Hematopoietic multipotent progenitor cell treated with erythropoietin and hydrocortisone succinate and interleukin-3 and kit ligand, for 17 days (in vitro differentiated cells): ENCODE measurements at places on chromosomes 2 and 18.

DNA sequence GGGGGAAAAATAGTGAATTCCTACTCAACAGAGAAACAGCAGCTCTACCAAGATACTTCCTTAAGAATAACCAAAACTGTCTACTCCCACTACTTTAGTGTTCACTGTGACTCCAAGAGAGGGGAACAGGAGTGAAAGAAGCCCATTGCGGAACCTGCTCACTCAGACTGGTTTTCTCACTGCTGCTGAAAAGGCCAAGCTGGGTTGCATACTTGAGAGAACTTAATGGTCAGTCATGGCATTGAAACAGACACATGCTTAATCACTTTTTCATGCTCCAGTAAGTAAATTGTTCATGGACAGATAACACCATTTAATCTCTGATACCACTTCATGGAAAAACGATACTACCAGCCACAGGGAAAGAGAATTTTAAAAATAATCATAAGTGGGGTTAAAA lies 35.7 kb upstream of the SLC8A1 start:
- no peak for DNase-seq

DNA sequence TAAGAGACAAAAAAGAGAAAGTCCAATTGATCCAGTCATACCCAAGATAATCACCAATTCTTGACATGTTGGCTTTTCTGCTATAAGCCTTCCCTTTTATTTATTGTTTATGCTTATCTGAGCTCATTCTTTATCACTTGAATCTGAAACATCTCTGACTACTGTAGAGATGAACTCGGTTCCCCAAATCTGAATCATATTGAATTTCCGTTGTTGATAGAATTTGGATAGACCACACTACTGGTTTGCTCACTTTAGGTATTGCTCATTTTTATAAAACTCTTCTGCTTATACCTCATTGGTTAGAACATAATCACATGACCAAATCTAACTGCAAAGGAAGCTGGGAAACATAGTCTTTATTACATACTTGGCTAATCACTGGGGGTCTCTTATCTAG lies 236.9 kb downstream of the TRIB2 start:
- no peak for DNase-seq

DNA sequence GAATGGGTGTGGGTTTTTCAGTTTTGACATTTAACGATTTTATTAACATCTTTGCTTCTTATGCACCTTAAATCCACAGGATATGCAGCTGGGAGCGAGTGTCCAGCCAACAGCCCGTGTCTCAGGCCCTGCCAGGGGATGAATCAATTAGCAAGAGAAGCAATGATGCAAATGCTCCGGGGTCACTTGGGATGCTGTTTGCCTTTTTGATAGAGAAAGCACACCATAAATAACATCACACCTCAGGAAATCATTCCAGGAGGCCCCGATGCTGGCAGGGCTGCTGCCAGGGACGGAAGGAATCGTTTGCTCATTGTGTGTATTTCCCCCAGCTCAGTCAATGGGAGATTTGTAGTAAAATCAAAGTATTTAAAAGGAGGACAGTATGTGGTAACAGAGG lies 394.0 kb upstream of the HNRNPA3 start:
- DNase-seq, result no peak

- no peak for DNase-seq
These were observed 146.6 kb downstream of the PIEZO2 start for GRCh38 chr18:11002796-11003195.

GRCh38 chr2:60735496-60736250 lies 20.4 kb upstream of the PAPOLG start:
- DNase-seq, result no peak

DNA sequence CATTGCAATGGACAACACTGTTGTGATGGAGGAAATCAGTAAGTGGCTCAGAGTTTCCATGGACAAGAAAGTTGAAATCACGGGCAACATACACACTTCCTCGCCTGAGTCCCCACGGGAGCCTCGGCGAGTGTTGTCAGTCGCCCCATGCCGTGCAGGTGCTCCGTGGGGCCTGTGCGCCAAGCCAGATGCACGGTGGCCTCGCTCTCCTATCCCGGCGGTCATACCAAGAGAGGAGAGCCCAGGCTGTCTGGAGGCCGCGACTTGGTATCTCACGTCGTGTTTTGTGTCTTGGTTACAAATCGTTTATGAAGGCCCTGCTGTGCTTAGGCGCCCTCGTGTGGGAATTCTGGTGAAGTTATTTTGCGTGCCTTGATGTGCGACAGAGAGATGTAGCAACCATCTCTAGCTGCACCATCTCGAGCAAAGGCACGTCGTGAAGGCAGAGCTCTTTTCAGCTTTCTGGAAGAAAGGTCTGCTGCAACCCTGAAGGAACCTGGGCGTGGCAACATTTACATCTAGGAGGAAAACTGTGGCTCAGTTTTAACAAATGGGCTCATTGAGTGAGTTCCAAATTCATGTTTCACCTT lies 21.8 kb downstream of the ATG4B start:
- DNase-seq, result peak; percentile 43

GRCh38 chr2:131966256-131966655 lies 195.5 kb downstream of the ANKRD30BL start:
- DNase-seq, result no peak

DNA sequence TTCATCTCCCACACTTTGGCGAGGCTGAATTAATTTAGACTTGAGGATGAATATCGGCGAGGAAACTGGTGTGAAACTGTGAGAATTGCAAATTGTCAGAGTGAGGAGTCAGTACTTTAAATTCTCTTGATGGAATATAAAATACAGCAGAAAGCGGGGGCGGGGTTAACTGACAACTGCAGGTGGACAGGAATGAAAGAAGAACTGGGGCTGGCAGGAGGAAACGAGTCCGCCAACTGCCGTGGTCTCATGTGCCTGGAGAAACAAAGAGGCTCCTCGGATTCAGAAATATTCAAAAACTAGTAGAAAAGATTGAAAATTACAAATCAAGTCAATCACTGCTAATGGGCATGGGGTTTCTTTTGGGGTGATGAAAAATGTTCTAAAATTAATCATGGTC lies 44.3 kb downstream of the MOGAT1 start:
- no peak for DNase-seq

DNA sequence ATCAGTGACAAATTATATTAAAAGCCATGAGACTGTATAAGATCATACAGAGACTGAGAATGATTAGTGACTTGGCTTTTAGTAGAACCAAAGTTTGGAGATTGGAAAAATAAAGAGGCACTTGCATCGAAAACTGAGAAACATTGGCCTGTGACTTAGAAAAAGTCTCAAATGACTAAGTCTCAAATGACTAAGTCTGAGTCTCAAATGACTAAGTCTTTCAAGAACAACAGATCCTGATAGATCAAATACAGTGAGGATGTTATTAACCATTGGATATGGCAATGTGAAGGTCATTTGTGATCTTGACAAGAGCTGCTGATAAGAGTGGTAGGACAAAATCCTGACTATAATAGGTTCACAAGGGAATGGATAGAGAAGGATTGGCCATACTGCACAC lies 135.5 kb upstream of the FANCL start:
- DNase-seq, result no peak

DNA sequence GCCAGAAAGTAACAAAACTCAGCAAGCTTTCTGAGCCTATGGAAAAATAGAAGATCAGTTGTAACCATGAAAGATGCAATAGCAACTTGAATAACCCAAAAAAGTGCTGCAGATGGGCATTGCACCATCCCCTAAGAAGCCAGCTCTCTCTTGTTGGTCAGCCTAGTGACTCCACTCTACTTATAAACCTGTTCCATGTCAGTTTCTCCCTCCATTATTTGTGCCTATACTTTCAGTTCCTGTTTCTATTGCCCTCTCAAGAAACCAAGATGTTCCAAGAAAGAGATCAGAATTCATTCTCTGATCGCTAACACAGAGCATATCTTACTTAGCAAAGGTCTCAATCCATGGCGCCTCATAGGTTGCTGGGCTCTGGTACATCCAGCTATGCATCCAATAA lies 170.3 kb upstream of the MAP2 start:
- DNase-seq, result no peak

DNA sequence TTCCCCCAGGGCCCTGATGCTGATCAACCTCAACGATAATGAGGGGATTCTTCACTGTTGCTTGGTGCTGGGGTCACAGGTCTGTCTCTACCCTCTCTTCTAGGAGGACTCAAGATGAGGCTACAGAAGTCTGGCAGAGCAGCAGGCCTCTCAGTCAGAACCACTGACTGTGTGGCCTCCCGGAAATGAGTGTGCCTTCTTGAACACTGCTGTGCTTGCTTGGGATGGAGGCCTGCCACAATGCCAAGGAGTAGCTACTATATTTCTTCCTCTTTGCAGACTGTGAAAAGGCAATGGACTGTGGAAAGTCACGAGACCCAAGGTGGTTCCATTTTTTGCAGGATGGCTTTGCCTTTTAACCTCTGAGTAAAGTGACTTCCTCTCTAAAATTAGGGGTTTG lies 5.8 kb upstream of the HOXD1 start:
- DNase-seq, result no peak

DNA sequence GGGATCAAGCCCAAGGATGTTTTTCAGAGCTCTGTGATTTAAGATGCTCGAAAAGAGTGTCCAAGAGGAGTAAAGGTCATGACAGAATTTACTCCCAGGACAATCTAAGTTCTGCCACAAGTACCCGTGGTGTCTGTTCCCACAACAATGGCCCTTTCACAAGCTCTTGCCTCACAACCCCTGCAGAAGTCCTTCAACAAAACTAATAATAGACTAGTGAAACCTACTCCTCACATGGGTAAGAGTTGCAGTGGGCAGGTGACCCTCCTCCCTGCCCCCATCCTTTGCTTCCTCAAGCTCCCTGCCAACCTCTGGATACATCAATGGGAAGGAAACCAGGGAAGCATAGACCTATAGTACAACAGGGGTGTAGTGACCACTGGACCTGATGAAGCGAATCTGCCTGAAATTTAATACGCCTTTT lies 34.9 kb downstream of the PTCD3 start:
- DNase-seq, result no peak

DNA sequence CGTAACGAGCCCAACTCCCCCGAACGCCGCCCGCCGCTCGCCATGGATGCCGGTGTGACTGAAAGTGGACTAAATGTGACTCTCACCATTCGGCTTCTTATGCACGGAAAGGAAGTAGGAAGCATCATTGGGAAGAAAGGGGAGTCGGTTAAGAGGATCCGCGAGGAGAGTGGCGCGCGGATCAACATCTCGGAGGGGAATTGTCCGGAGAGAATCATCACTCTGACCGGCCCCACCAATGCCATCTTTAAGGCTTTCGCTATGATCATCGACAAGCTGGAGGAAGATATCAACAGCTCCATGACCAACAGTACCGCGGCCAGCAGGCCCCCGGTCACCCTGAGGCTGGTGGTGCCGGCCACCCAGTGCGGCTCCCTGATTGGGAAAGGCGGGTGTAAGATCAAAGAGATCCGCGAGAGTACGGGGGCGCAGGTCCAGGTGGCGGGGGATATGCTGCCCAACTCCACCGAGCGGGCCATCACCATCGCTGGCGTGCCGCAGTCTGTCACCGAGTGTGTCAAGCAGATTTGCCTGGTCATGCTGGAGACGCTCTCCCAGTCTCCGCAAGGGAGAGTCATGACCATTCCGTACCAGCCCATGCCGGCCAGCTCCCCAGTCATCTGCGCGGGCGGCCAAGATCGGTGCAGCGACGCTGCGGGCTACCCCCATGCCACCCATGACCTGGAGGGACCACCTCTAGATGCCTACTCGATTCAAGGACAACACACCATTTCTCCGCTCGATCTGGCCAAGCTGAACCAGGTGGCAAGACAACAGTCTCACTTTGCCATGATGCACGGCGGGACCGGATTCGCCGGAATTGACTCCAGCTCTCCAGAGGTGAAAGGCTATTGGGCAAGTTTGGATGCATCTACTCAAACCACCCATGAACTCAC lies 673 bp downstream of the PCBP1 start:
- DNase-seq, result peak; percentile 87
